ENCODE measurements at places on chromosomes 7 and 10. TPM values are rescaled to one million over a fixed set of nuclear protein-coding genes. Genes with fewer than 3 reads are reported as not detected.

GRCh38 chr10:63145782-63146181 lies 12.7 kb downstream of the NRBF2 start:
- H3K36me3 ChIP-seq, result peaks cover 27% of the 10 kb centered on the region
- no peak for DNase-seq
- peaks cover 38% of the 10 kb centered on the region for H3K4me1 ChIP-seq
- H3K4me3 ChIP-seq, result no peak overlapping the region
- peak overlapping the region; percentile 15 for H3K27ac ChIP-seq
- H3K27me3 ChIP-seq, result no peaks in the 10 kb centered on the region

DNA sequence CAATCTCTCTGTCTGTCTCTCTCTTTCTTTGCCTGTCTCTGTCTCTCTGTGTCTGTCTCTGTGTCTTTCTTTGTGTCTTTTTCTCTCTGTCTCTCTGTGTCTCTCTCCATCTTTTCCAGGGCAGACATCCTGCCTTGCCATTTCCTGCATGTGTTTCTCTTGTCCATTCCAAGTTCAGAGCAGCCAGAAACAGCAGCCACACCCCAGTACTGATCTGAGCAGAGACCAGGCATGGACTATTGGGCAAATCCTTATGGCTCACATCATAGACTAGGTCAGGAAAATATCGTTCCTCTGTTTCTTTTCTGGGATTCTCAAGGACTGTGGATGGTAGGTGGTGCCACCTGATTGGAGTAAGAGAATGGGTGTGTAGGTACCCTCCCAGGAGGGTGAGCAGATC lies 95.8 kb downstream of the RAMP3 start:
- H3K36me3 ChIP-seq, result no peaks in the 10 kb centered on the region
- DNase-seq, result no peak
- H3K27ac ChIP-seq, result no peak overlapping the region
- H3K4me3 ChIP-seq, result no peak overlapping the region
- H3K27me3 ChIP-seq, result peaks cover 20% of the 10 kb centered on the region
- no peaks in the 10 kb centered on the region for H3K4me1 ChIP-seq

GRCh38 chr10:97785731-97786130 lies 13.9 kb upstream of the SFRP5 start:
- H3K27me3 ChIP-seq, result no peaks in the 10 kb centered on the region
- no peak for DNase-seq
- H3K36me3 ChIP-seq, result no peaks in the 10 kb centered on the region
- peaks cover 26% of the 10 kb centered on the region for H3K4me1 ChIP-seq

- DNase-seq, result no peak
- H3K4me1 ChIP-seq, result no peaks in the 10 kb centered on the region
- no peak overlapping the region for H3K27ac ChIP-seq
- peaks cover 5% of the 10 kb centered on the region for H3K27me3 ChIP-seq
Measured at GRCh38 chr10:79491143-79491835, 21.0 kb upstream of the EIF5AL1 start.

DNA sequence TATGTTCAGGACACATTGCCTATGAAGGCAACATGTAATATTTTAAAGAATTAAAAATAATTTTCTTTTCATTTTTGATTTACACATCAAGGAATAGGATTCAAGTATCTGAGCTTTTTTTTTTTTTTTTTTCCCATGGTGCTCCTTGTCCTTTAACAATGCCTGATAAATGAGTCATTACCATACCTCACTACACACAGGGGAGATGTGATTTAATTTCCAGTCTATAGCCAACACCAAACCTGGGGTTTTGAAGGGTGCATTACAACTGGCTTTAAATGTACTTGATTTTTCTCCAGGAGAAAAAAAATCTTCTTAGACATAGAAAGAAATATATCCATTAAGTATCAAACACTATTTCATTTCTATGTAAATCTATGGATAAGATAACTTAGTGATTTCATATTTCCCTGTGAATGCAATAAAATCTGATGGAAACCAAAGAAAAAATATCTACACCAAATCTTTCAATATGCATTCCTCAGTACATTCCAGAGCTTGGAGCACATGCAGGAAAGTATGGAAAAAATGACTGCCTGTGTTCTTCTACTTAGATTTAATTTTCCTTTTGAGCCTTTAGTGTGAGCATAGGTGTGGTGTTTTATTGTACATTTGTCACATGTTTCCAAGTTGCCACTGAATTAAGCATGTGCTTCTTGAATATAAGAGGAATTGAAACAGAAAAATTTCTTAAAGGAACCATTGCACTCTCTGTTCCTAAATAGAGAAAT lies 204.8 kb upstream of the MEOX2 start:
- H3K4me3 ChIP-seq, result no peak overlapping the region
- H3K27me3 ChIP-seq, result no peaks in the 10 kb centered on the region
- no peak overlapping the region for H3K27ac ChIP-seq
- H3K4me1 ChIP-seq, result no peaks in the 10 kb centered on the region

GRCh38 chr7:16051561-16052255 lies 365.2 kb upstream of the MEOX2 start:
- H3K4me1 ChIP-seq, result no peaks in the 10 kb centered on the region
- H3K36me3 ChIP-seq, result no peaks in the 10 kb centered on the region
- no peak overlapping the region for H3K4me3 ChIP-seq
- DNase-seq, result no peak
- no peak overlapping the region for H3K27ac ChIP-seq
- H3K27me3 ChIP-seq, result peaks cover 1% of the 10 kb centered on the region

DNA sequence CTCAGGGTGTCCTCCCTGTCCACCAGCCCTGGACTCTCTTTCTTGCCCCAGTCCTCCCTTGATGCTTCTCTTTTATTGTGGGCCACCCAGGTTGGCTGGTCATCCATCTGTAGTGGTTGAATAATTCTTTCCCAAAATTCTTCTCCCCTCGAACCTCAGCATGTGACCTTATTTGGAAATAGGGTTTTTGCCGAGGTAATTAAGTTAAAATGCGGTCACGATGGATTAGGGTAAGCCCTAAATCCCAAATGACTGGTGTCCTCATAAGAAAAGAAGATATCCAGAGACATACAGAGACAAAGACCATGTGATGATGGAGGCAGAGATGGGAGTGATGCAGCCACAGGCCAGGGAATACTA lies 74.3 kb downstream of the GFRA1 start:
- no peak for DNase-seq
- H3K27ac ChIP-seq, result no peak overlapping the region
- H3K36me3 ChIP-seq, result no peaks in the 10 kb centered on the region
- H3K4me3 ChIP-seq, result no peak overlapping the region

- peaks cover 20% of the 10 kb centered on the region for H3K4me1 ChIP-seq
- no peak overlapping the region for H3K27ac ChIP-seq
Measured at GRCh38 chr7:6226194-6226799, 46.1 kb downstream of the CYTH3 start.

DNA sequence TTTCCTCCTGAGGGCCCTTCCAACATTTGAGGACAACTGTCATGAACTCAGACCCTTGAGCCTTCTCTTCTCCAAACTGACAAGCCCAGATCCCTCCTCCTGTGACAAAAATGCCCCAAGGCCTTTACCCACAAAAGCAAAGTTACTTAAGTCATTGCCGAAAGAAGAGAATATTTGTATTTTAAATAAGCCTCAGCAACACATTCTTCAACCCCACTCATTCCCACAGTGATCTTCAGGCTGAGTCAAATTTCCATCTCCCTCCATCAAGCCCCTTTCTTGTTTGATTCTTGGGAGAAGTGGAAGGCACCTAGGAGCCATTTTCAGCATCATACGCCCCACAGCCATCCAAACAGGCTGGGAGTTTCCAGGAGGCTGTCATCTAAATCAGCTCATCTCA lies 150.8 kb upstream of the PDE1C start:
- no peak for DNase-seq
- H3K27me3 ChIP-seq, result no peaks in the 10 kb centered on the region
- H3K4me1 ChIP-seq, result no peaks in the 10 kb centered on the region

- no peak for DNase-seq
- H3K27me3 ChIP-seq, result no peaks in the 10 kb centered on the region
- H3K4me3 ChIP-seq, result no peak overlapping the region
- H3K36me3 ChIP-seq, result no peaks in the 10 kb centered on the region
- no peak overlapping the region for H3K27ac ChIP-seq
Measured at GRCh38 chr10:98967601-98968000, 268.1 kb downstream of the HPSE2 start.

- no peaks in the 10 kb centered on the region for H3K27me3 ChIP-seq
- no peaks in the 10 kb centered on the region for H3K36me3 ChIP-seq
- no peak for DNase-seq
- no peak overlapping the region for H3K27ac ChIP-seq
- no peaks in the 10 kb centered on the region for H3K4me1 ChIP-seq
Measured at GRCh38 chr7:132164558-132165125, 411.6 kb downstream of the PLXNA4 start.

- H3K4me3 ChIP-seq, result no peak overlapping the region
- H3K27me3 ChIP-seq, result no peaks in the 10 kb centered on the region
- no peak overlapping the region for H3K27ac ChIP-seq
- DNase-seq, result no peak
- H3K4me1 ChIP-seq, result peaks cover 4% of the 10 kb centered on the region
- no peaks in the 10 kb centered on the region for H3K36me3 ChIP-seq
Measured at GRCh38 chr7:72058579-72058978, 353.6 kb downstream of the CALN1 start.

DNA sequence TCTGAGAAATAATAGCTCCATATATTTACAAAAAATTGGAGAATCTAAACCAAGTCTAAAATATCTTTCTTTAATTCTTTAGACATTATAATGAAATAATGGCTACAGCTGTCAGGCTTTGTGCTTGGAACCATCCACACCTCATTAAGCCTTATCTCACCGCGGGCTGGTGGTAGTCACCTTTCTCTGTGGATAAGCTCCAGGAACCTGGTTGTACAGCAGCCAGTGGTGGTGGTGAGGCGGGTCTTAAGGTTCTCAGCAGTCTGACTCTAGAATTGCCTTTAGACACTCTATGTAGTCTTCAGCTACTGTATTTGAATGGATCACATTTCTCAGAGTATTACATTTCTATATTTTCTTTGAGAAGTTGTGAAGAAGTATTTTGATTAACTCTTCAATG lies 34.2 kb downstream of the CUL1 start:
- peaks cover 45% of the 10 kb centered on the region for H3K36me3 ChIP-seq
- H3K4me3 ChIP-seq, result no peak overlapping the region
- no peak for DNase-seq
- H3K27ac ChIP-seq, result no peak overlapping the region
- no peaks in the 10 kb centered on the region for H3K27me3 ChIP-seq
- peaks cover 18% of the 10 kb centered on the region for H3K4me1 ChIP-seq

GRCh38 chr7:43761938-43762692 lies 3.6 kb downstream of the BLVRA start:
- no peak overlapping the region for H3K27ac ChIP-seq
- peaks cover 45% of the 10 kb centered on the region for H3K4me1 ChIP-seq

- no peaks in the 10 kb centered on the region for H3K4me1 ChIP-seq
Measured at GRCh38 chr7:138729444-138729843, 28.3 kb upstream of the SVOPL start.

DNA sequence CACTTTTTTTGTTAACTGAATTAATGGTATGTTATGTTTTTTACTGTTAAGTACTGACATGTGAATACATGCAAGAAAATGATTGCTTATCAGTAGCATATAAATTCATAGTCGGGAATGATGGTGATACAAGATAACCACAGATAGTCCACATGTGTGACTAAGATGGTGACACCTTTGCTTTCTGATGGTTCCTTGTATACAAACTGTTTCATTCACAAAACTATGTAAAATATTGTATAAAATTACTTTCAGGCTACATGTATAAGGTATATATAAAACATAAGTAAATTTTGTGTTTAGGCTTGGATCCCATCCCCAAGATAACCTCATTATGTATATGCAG lies 10.0 kb downstream of the CISD1 start:
- no peak overlapping the region for H3K4me3 ChIP-seq
- no peak overlapping the region for H3K27ac ChIP-seq
- no peaks in the 10 kb centered on the region for H3K27me3 ChIP-seq
- H3K4me1 ChIP-seq, result peaks cover 46% of the 10 kb centered on the region
- peaks cover 40% of the 10 kb centered on the region for H3K36me3 ChIP-seq

DNA sequence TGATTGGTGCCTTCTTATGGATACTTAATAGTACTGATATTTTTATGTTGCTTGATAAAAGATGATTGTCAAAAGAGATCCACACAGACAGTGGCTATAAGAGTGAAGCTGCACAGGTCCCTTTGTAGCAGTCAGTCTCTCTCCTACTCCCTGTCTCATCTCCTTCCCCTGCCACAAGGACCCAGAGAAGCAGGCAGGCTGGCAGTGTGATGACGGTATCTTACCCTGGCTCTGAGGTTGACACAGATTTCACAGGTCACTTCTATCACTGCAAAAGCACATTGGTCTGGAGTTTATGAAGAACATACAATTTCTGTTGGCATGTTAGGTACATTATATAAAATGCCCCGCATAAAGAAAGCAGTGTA lies 64.4 kb upstream of the AHR start:
- no peaks in the 10 kb centered on the region for H3K27me3 ChIP-seq
- H3K36me3 ChIP-seq, result peaks cover 18% of the 10 kb centered on the region
- H3K4me1 ChIP-seq, result peaks cover 45% of the 10 kb centered on the region
- H3K27ac ChIP-seq, result peak overlapping the region; percentile 97
- DNase-seq, result peak; percentile 65

- H3K27ac ChIP-seq, result no peak overlapping the region
- DNase-seq, result no peak
- peaks cover 4% of the 10 kb centered on the region for H3K4me1 ChIP-seq
- H3K4me3 ChIP-seq, result no peak overlapping the region
- no peaks in the 10 kb centered on the region for H3K27me3 ChIP-seq
- peaks cover 9% of the 10 kb centered on the region for H3K36me3 ChIP-seq
Measured at GRCh38 chr7:133582766-133583523, 330.1 kb downstream of the EXOC4 start.

DNA sequence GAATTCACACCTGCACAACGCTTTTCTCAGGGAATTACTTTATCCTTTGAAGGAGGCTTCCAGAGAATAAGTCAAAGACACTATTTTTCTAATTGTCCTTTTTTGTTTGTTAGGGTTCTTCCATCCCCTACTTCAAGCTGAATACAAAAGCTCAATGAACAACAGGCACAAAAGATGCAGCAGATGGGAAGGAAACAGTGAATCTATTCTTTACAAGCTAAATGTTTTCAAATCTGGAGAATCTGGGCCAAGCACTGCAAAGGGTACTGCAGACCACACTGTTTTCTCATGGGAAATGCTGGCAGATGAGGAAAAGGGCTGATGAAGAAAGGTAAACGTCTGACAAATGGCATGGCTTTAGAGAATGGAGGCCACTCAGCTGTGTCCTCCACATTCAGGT lies 18.5 kb downstream of the LIPA start:
- no peaks in the 10 kb centered on the region for H3K4me1 ChIP-seq
- H3K36me3 ChIP-seq, result peaks cover 3% of the 10 kb centered on the region
- H3K27me3 ChIP-seq, result no peaks in the 10 kb centered on the region
- no peak for DNase-seq
- no peak overlapping the region for H3K4me3 ChIP-seq

DNA sequence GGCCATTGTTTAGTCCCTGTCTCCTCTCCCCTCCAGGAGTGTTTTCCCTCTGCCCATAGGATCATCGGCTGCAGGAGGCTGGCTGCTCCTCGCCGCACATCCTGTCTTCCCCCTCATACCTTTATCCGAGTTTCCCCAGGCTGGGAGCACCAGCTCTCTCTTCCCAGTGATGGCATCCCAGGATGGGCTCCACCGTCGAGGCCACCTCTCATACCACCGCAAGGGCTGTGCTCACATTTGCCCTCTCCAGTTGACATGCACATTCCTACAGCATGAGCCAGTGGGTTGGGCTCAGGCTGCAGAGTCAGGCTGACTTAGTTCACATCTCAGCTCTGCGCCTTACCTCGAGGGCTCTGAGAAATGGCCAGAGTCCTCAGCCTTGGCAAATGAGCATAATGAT lies 12.1 kb downstream of the HKDC1 start:
- H3K4me3 ChIP-seq, result no peak overlapping the region
- peaks cover 40% of the 10 kb centered on the region for H3K4me1 ChIP-seq
- no peak for DNase-seq
- H3K27me3 ChIP-seq, result no peaks in the 10 kb centered on the region

INHBA gene
- total RNA-seq, result not detected

MMD2 gene
- total RNA-seq, result not detected

SLC13A1 gene
- not detected for total RNA-seq

NAT16 gene
- total RNA-seq, result not detected

CTAGE8 gene
- 0.25 TPM for total RNA-seq

PCGF6 gene
- total RNA-seq, result 13.3 TPM

ABCB1 gene
- total RNA-seq, result 8.8 TPM

LRRC4 gene
- total RNA-seq, result not detected

Measured in activated CD8-positive, alpha-beta T cell treated with anti-CD3 and anti-CD28 coated beads for 36 hours (primary cell).